ENCODE measurements at places on chromosomes 5 and 9.

DNA sequence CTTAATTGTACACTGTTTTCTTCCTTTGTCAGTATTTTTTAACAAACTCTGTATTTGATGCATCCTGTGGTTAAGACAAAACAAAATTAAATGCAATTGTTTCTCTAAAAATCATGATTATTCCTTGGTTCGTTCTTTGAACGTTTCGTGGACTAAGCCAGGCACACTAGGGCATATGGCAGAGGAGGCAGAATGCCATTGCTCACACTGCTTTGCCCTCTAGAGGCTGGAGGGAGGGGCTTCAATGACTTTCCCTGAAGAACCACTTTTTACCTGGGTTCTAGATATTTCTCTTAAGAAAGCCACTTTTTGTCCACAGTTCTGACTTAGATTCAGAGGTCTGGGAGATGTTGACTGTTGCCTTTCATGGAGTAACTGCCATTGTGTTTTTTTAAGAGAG is 236.2 kb upstream of the ADAMTSL1 start:
- DNase-seq: no peak

DNA sequence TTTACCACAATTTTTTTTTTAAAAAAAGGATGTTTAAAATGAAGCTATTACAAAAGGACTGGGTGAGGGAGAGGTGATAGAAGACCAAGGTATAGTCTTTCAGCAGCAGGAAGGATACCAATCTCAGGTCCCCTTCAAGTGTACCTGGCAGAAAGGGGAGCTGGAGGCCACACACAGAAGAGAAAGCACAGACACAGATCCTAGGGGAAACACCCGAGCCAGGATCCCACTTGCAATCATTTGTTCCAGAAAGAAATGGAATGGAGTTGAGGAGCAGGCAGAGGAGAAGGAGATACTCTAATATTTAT is 5.6 kb downstream of the GNPDA1 start:
- DNase-seq: no peak

DNA sequence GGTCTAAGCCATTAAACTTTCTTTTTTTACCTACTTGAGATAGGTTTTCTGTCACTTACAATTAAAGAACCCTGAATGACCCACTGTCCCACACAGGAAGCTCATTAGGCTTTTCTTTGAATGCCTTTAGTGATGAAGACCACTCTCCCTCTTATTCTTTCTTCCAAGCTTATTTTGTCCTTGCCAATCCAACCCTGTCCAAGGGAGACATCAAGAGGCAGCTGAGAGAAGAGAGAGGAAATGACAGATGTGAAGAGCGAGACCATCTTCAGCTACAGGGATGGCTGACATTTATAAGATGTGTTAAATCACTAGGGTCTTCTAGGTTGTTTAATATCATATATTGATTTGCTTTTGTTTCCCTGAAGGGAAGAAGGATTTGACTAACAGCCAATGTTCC is 133.5 kb downstream of the FAM114A2 start:
- no peak for DNase-seq

- DNase-seq: no peak
Measured at GRCh38 chr9:131319486-131319885, 30.0 kb downstream of the PLPP7 start.

GRCh38 chr9:130872912-130873503 is 23.6 kb downstream of the QRFP start:
- DNase-seq: no peak

GRCh38 chr5:102651466-102651865 is 103.6 kb upstream of the PAM start:
- no peak for DNase-seq

- no peak for DNase-seq
Measured at GRCh38 chr9:130078547-130078946, 24.8 kb downstream of the GPR107 start.

DNA sequence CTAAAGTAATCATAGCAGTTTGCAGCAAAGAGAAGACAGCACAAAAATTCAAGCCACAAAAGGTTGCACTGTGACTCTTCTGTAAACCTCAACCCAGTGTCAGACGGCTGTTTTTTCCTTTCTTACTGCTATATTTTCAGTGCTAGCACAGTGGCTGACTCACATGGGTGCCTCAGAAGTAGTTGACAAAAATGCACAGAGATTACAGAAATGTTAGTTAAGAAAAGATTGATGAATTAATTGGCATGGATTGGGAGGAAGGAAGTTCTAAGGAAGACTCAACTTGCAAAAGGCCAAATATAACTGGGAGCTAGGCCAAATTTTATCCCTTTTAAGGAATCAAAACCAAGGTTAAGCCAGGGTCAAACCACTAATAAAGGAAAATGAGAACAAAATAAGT is 43.7 kb upstream of the ITGA1 start:
- no peak for DNase-seq

- no peak for DNase-seq
Measured at GRCh38 chr5:169544264-169544950, 39.2 kb upstream of the SPDL1 start.

DNA sequence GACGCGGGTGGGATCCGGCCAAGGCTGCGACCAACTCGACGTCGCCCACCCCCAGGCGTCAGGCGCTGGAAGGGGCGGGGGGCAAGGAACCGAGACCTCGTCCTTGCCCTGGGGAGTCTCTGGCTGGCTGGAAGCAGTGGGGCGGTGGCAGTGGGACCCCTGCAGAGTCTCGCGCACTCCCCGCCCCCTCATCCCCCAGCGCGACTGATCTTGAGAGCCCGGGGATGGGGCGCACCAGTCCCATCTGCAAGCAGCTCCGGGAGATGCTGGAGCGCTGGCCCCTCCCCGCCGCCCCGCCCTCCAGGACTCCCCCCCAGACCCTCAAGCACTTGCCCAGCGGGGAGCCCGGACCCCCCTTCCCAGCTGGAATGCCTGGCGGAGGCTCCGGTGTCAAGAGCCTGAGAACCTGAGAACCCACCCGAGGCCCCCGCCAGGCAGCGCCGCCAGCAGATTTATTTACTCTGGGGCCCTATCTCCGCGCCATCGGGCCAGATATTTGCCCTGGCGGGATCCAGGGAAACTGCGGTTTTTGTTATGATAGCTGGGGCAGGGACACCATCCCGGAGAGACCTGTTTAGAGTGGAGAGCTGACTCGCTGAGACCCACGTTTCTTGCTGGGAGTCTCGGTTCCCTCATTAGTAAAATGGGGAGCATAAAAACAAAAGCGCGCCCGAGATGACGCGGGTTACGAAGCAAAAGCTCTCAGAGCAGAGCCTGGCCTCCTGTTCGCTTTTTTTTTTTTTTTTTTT is 1.2 kb downstream of the PRRT1B start:
- peak; percentile 80 for DNase-seq

DNA sequence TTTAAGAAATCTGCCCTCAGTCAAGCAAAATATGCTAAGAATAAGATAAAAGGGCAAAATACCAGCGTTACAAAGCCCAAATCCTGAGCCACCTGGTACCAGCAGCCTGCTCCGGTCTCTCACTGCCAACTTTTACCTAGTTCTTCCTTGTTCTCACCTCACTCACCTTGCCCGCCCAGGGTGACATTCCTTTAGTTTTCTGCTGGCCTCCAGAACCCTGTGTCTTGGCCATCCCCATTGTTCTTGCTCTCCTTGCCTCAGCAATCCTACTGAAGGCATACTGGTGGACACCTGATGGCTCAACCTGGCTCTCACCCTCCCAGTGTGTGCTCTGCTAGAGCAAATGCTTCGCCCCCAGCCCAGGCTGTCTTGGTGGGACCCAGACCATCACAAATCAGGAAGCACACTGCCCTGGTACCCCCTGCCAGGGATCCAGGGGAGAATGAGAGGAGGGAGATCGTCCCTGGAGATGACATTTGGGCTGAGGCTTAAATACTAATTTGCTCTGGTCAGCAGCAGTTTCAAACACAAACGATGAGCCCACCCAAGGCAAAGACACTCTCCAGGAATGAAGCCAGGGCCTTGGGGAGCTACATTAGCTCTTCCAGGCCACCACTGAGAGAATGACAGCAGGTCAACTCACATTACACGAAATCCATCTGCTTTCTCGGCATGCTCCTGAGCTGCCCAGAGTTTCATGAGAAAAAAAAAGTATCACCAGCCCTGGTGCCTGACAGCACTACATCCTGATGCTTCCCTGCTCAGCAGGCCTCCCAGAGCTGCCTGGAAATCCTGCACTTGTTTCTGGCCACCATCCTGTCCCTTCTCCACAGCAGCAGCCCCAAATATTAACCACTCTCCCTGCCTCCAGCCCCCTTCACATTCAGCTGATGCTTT is 12.2 kb upstream of the SEPTIN8 start:
- DNase-seq: no peak

- no peak for DNase-seq
Measured at GRCh38 chr9:14782286-14783051, 59.9 kb upstream of the CER1 start.

GRCh38 chr9:22416692-22417060 is 29.9 kb upstream of the DMRTA1 start:
- no peak for DNase-seq

GRCh38 chr5:75168026-75168735 is 68.5 kb downstream of the ANKRD31 start:
- no peak for DNase-seq

GRCh38 chr5:146366904-146367303 is 28.3 kb downstream of the POU4F3 start:
- no peak for DNase-seq

DNA sequence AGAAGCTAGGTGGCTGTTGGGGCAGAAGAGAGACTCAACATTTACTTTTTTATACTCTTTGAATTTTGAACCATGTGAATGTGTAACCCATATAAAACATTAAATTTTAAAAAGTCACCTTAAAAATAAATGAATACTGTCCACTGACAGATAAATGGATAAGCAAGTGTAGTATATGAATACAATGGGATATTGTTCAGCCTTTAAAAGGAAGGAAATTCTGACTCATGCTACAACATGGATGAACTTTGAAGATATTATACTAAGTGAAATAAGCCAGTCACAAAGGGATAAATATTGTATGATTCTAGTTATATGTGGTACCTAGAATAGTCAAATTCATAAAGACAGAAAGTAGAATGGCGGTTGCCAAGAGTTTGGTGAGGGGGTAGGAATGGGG is 113.9 kb downstream of the TMEM174 start:
- no peak for DNase-seq

GRCh38 chr5:103929338-103930013 is 366.9 kb upstream of the NUDT12 start:
- DNase-seq: no peak

GRCh38 chr9:33014665-33015014 is 10.4 kb upstream of the DNAJA1 start:
- DNase-seq: no peak

DNA sequence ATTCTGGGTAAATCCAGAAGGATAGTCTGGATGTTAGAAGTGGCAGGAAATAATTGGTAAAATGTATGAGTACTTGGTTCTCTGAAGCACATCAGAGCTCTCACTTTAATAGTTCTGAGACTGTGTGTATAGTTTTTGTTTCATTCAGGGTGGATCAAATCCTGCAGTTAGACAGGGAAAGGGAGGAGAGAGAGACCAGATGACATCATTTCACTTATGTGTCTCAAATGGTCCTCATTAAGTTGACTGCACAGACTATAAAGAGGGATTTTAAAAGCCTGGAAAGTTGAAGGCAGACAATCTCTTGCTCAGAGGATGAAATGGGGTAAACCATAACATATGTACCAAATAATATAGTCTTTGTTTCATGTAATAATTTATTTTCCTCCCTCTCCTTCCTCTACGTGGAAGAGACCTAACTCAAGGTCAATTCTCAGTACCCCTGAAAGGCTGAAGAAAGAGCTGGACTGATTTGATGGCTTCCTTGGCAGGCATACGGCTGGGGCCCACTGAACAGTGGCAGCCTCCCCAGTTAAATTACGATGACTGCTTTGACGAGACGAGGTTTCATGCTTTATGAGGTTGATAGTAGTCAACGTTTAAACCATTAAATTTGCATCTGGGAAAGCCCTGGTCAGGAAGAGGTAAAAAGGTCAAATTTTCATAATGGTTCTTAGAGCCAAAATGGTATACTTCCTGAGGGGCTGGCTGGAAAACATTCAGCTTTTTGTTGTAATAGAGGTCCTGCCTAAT is 395.1 kb upstream of the RPS23 start:
- no peak for DNase-seq

DNA sequence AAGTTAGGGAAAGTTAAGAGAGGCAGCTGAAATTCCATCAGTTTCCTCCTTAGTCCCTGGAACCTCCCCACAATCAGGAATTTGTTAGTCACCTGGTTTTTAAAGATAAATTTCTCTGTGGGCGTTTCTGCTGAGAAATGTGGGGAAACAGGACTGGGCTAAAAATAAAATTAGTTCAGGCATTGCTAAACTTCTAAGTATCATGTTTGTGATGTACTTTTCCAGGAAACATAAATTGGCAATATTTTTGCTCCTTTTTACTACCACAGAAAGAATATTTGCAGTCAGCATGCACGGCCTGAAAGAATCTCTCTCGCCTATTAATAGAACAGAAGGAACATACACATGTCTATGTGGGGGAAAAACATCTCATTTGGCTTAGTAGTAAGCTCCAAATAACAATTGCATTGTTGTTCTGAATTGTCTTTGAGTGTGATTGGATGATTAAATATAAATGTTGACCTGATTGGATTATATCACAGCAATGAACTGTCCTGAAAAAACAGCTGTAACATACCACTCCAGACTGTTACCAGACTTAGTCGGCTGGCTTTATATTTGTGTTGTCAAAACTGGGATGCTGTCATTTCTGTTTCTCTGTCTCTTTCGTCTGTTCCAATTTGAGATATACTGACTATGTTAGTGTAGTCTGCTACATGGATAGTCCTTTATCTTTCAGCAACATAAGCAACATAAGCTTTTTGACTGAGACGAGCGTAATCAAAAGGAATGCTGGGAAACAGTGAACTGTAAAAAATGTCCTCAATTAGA is 12.9 kb downstream of the TJP2 start:
- DNase-seq: no peak

DNA sequence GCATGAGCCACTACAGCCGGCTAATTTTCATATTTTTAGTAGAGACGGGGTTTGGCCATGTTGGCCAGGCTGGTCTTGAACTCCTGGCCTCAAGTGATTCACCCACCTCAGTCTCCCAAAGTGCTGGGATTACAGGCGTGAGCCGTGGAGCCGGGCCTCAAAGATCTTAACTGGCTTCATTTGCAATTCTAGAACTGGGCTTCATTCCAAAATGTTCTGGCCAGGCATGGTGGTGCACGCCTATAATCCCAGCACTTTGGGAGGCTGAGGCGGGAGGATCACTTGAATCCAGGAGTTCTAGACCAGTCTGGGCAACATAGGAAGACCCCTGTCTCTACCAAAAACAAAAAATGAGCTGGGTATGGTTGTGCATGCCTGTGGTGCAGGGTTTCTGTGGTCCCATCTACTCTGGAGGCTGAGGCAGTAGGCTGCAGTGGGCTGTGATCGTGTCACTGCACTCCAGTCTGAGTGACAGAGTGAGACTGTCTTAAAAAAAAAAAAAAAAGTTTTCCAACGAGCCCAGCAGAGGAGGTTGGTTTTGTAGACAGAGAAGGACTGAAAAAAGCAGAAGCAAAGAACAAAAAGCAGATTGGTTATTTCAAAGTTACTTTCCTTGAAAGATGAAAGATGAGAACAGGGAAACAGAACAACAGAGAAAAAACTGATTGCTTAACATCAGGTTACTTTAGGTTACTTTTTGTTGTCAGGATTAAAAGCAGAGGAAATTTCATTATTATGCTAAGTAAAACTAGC is 78.2 kb downstream of the ANKRD55 start:
- DNase-seq: no peak
